ENCODE measurements at places on chromosomes 12 and 14. TPM values are rescaled to one million over a fixed set of nuclear protein-coding genes. Genes with fewer than 3 reads are reported as not detected.

Gene RNASE2
- 0.89 TPM for polyA plus RNA-seq

Gene PRICKLE1
- polyA plus RNA-seq, result 53.1 TPM

DNA sequence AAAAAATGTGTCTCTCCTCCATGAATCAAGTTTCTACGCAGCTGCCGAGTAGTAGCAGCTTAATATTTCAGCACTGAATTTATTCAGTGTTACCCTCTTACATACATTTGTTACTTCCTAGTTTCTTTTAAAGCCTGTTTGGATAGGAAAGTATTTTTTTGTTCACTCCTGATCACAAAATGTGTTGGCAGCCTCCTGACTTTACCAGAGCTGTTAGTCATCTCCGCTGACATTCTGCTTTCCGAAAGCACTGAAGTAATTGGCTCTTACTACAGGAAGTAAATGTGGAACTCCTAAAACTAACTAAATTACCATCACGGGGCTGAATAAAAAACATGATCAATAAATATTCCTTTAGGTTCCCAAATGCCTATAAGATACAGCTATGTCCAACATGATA, 225.5 kb downstream of the EPS8 start:
- DNase-seq, result no peak

GRCh38 chr12:108115123-108116121, 13.7 kb upstream of the WSCD2 start:
- peak; percentile 25 for DNase-seq

GRCh38 chr14:62369919-62370560, 607.8 kb downstream of the SNAPC1 start:
- DNase-seq, result no peak

DNA sequence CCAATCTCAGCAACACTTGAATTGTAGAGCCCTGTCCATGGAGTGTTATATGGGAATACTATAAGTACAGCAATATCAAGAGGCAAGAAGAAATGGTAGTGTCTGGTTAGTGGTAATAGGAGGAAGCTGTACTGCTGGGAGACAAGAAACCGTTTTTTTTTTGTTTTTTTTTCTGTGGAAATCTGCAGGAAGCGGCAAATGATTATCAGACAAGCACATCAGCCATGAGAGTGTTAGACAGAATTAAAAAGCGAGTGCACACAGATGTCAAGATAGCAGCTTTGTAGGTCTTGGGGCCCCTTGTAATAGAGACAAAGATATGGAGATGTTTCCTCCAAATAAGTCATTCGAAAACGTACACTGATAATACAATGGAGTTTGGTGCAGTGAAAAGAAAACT, 6.7 kb downstream of the TESPA1 start:
- DNase-seq, result no peak

GRCh38 chr12:26195250-26195640, at the start of gene SSPN:
Gene SSPN, plus strand, starts transcription at chr12:26195573. Its CDS starts 100 bp downstream, at chr12:26195673.
- DNase-seq, result no peak

GRCh38 chr14:81169711-81170103, 51.1 kb downstream of the GTF2A1 start:
- DNase-seq, result peak; percentile 15
